ENCODE measurements at places on chromosomes 3 and 15.

GRCh38 chr3:187999821-188000220, 154.1 kb upstream of the LPP start:
- peak; percentile 29 for DNase-seq

GRCh38 chr3:85977615-85978338, 1013.2 kb downstream of the VGLL3 start:
- DNase-seq: no peak

- DNase-seq: no peak
These were observed 35.5 kb upstream of the TIMP4 start for GRCh38 chr3:12194209-12194608.

- DNase-seq: no peak
These were observed 580.0 kb downstream of the ZNF385D start for GRCh38 chr3:21170964-21171363.

DNA sequence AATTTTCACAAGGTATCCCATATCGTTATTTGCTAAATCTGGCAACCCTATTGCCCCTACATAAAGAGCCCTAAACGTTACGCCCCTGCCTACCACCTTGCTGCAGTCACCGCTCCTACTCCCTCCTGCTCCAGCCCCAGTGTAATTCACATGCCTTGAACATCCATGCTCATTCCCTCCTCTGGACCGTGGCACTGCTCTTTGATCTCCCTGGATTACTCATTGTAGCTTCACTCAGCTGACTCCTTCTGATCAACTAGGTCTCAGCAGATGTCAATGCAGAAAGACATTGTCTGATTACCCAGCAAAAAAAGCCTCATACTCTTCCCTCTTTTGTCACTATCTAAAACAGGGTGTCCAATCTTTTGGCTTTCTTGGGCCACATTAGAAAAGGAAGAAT, 40.7 kb upstream of the KBTBD8 start:
- no peak for DNase-seq

DNA sequence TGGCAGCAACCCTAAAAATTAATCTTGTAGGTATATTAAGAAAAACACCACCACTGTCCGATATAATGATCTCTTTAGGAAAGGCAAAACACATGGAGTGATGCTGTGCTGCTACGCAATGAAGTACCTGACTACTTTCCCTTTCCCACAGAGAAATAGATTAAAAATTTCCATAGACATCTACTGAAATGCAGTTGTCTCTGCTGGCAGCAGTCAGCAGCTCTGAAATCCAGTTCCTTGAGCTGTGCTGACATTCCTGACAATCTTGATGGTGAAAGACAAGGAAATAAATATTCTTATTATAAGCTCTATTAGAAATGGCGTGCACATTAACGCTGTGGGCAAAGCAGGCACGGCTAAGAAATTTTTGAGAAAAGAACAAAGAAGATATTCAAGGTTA, 287.6 kb downstream of the IL5RA start:
- DNase-seq: no peak

GRCh38 chr15:34329006-34329405, 8.6 kb downstream of the SLC12A6 start:
- no peak for DNase-seq

DNA sequence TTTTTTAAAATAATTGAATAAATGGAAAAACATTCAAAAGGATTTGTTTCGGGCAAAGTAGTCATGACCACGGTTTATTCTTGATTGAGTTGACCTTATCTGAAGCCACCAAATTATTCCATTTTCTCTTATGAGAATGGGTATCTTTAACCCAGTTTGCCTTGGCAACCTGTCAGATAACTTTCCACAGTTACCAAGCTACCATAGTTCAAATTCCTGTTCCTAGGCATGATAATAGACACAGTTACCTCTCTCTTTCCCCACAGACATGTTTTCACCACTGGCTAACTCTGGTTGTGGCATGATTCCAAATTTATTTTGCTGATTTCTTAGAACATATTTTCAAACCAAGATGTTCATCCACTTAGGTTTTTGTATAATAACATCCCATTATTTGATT, 84.9 kb downstream of the NECTIN3 start:
- no peak for DNase-seq

DNA sequence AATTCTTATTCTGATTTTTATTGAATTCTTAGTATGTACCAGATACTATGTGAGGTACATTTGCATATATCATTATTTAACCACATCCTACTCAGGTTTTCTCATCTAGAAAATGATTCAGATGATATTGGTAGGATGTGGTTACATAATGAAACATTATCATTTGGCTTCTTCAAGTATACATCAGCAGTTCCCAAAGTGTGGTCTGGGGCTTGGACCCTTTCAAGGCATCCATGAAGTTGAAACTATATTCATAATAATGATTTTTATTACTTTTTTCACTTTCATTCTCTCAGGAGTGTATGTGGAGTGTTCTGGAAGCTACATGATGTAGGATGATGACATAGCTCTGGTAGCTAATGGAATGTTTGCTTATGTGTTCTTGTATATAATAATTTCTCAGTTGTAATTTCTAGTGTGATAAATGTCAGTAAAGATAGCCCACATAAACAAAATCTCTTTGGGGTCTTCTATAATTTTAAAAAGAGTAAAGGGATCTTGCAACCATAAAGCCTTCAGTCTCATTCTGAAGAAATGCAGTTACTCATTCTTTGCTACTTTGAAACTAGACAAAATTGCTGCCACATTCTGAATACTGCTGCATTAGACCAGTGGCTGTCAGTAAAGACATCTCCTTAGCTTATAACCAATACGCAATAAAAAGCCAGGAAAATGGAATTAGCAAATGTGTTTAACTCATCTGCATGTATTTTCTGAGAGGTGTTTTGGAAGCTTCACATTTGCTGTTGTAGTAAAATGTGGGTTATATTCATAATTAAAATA, 95.8 kb downstream of the PPARG start:
- no peak for DNase-seq

DNA sequence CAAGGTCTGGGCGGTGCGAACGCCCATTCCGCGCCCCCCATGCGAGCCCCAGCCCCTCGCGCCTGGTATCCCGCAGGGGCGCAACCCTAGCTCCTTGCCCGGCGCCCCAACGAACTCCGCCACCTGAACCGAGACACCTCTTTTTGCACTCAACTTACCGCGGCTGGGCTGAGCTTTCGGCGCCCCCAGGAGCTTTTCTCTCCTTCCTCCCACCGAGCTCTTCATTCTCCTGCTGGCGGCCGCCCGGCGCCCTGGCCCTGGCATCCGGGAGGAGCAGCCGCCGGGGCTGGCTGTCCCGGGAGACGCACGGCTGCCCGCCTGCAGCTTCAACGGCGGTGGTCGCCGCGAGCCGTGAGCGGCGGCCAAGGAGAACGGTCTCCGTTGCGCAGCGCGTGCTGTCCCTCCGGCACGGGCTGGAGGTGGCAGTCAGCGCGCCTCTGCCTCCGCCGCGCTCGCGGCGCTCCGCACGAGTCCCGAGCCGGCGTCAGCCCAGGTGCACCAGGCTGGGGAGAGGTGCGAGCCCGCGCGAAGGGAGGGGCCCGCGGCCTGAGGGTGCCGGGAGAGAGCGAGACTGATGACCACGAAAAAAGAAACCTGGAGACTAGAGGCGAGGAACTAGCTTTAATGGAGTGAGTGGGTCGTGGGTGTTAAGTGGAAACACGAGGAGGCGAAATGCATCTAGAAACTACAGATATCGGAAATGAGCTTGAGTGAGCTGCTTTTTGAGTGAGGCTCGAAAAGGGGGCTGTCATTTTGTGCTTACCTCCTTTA, 621.5 kb upstream of the ZNF385D start:
- DNase-seq: no peak

- DNase-seq: no peak
These were observed 13.3 kb downstream of the PIK3R4 start for GRCh38 chr3:130733236-130733875.

- no peak for DNase-seq
These were observed 3.0 kb downstream of the ISL2 start for GRCh38 chr15:76339305-76340197.

- no peak for DNase-seq
These were observed 135.3 kb downstream of the DIPK2A start for GRCh38 chr3:144106970-144107369.

GRCh38 chr3:178982137-178982536, 89.5 kb downstream of the ZMAT3 start:
- DNase-seq: no peak

DNA sequence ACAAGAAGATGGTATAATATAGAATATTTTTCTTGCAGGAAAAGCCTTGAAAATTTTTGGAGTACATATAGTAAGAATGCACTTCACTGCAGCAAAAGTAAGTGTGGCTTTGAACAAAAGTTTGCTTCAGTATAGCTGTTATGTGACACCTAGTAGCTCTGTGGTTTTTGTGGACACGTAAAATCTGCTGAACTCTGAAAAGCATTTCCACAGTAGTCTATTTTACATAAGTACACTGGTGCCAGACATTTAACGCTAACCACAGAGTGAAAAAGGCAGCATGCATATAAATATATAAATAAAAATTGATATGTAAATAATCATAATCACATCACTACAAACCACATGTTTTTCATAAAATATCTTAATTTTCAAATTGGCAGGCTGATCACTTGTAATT, 39.8 kb downstream of the CGGBP1 start:
- no peak for DNase-seq

DNA sequence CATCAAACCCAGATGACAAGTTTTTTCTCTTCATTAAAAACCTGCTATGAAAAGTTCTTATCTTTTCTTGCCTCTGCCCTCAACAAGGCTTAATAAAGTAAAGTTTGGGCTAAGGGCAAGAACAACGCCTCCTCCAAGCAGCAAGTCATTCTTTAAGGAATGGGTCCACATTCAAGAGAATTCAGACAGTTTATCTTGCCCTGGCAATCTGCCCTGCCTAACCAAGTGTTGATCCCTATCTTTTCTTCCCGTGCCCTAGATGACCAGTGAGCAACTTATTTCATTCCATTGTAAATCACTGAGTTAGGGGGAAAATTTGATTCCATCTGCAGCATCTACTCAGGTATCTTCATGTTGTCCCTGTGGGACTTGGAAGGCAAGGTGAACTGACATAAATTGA, 370.3 kb upstream of the DPPA4 start:
- DNase-seq: no peak

DNA sequence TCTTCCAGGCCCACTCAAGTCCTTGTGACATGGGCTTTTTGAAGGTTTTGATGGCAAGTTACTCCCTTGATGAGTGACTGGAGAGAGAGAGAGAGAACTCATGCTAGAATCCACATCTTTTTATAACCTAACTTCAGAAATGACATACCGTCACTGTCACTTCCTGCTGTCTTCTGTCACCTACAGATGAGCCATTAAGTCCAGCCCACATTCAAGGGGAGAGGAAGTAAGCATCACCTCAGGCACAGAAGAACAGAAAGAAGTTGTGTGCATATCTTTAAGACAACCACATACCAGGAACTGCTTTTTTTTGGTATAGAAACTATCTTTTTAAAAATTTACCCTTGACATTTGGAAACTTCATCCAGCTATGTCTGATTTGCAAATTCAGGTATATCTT, 16.6 kb upstream of the TXNRD3 start:
- DNase-seq: no peak

DNA sequence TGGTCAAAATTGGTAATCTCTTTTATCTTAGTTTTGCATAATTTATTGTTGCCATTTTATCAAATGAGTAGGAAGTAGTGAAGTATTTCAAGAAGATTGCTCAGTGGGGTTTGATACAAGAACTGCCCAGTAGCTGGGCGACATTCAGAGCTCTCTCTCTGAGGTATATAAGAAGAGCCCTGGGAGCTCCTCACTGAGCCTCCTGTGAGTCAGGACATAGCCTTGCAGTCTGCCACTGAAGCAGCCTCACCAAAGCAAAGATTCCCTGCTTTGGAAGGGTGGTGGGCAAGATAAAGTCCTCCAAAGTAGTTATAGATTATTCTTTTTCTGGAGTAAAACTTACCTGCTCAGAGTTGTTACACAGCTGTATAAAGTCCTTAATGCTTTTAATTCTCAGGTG, 26.1 kb downstream of the SKIL start:
- DNase-seq: no peak

GRCh38 chr3:126549861-126550487, 8.8 kb downstream of the C3orf22 start:
- no peak for DNase-seq

GRCh38 chr3:170634663-170635384, 48.9 kb upstream of the SLC7A14 start:
- no peak for DNase-seq
